ENCODE measurements at places on chromosomes 4 and X.

- DNase-seq: peak; percentile 19
Observed at GRCh38 chrX:38175139-38175538, 45.5 kb downstream of the SRPX start.

DNA sequence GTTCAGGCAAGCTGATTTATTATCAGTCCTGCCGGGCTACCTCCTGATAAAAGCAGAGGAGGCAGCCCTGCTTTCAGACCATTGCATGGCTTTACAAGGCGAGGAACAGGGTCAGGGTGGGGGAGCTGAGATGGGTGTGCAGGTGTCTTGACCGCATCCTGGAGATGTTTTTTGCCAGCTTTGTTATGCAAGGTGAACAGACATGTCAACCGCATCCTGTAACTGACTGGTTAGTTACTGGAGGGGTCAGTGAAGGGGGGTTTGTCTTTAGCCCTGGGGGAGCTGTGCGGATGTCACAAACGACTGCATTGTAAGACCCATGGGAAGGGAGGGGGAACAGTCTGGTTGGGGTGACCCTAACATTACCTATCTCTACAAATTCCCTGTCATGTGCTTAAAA, 10.0 kb downstream of the ADAM29 start:
- DNase-seq: no peak

- DNase-seq: no peak
Observed at GRCh38 chrX:134746410-134746785, 88.1 kb upstream of the PLAC1 start.

DNA sequence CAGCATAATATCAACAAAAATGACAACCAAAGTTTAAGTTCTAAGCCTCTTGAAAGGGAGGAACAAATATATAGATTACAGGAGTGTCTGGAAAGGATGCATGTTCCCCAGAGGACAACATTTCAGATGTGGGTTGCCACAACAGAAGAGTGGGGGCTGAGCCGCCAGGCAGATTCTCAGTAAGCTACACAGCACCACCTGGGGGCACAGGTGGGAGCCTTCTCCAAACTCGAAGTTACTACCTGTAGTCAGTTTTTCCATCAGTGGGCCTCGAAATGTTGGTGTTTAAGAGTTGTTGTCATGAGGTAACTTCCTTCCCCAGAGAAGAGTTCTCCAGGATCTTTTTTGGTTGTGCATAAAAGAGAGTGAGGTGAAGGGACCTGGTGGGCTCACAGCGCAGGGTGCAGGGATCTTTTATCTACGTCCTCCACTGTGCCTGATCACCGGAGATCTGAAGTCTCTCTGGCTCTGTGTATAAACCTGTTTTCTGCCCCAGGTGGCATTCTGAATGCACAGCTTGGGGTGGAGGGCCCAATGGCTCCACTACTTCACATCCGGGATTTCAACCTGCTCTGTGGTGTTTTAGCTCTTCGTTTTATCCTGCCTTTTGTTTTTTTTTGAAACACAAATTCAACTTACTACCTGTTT, 58.4 kb upstream of the STS start:
- no peak for DNase-seq

GRCh38 chrX:16885628-16886027, 15.5 kb upstream of the RBBP7 start:
- no peak for DNase-seq

DNA sequence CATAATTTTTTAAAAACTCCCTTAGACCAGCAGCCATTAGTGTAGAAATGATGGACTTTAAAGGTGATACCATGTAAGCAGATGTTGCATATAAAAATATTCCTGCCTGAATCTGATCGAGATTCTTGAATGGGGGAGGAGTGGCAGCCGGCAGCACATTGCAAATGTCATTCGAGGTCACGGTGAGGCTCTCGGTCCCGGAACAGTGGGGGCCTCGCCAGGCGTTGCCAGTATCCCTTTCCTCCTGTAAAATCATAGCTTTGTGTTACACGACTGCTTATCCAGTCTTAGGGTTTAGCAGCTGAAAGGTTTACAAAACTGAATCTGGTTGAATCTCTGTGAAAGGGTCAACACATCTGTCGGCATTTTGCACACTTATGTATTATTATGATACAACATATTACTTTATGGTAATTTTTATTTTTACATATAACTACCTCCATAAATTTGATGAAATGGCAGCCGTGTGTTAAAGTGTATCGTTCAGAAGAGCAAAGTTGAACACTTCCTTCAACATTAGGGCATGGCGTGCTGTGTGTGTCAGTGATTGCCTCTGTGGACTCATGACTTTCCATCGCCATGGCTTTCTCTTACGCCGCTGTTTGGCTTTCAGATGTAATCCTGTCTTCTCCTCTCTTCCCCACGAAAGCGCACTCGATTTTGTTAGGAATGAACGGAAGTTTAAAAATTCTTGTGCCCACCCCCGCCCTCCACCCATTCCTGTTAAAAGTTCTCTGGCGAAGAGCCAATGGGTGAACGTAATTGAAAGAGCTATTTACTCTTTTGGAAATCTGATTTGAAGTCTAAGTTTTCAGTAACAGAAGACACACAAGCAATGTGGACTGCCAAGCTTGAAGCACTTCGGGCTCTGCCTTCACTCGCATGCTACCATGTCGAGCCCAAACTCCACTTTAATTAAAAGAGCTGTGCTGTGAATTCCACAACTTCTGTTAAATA, 114.8 kb downstream of the STOX2 start:
- DNase-seq: no peak

- no peak for DNase-seq
Observed at GRCh38 chr4:142440093-142440492, 406.0 kb downstream of the INPP4B start.

DNA sequence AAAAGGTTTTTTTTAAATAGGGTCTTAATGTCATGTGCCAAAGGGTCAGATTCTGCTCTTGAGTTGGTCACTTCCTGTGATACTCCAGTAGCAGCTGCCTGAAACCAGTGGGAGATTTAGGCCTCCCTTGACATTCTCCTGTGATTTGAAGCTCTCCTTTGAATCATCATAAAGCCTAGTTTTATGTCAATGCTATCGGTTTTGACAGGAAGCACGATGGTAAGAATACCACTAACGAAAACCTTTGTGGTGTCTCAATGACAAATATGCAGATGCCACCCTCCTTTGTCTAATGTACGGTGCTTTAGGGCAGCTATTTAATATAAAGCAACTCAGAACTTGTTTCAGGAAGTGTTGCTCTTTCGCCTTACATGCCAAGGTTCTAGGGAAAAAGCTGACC, 44.2 kb downstream of the CCNI start:
- DNase-seq: no peak

- DNase-seq: no peak
Observed at GRCh38 chr4:73698217-73698616, 42.2 kb upstream of the CXCL8 start.

DNA sequence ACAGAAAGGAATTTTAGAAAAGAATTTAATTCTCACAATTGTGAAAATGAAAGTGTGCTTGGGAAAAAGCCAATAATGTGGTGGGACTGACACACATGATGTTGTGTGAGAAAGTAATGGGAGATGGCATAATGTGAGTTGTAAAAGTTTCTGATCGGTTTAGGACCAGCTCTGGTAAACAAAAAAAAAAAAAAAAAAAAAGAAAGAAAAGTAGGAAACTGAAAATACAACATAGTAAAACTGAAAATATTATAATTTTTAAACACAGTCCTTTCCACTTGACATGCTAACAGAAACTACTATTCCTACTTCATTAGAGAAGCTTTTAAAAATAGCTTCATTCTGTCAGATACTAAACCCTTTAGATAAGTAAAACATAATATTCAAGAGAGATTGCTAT, 28.2 kb downstream of the RAP1GDS1 start:
- no peak for DNase-seq

GRCh38 chr4:184281231-184282139, 63.8 kb upstream of the ENPP6 start:
- DNase-seq: no peak

DNA sequence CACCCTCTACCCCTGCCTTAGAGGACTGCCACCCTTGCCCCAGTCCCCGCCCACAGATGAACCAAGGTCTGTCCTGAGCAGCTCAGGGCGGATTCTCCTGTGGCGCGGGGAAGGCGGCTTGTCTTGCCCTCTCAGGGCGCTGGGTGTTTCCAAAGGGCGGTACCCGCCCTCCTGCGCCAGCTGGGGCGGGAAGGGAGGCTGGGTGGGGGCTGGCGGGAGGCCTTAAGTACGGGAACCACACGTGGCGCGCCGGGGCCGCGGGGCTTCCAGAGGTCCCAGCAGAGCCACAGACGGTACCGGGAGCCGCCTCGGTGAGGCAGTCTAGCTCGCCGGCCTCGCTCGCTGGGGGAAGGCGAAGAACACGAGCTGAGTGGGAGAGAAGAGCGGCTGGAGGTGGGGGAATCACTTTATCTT, 361.1 kb downstream of the MID1IP1 start:
- DNase-seq: no peak

DNA sequence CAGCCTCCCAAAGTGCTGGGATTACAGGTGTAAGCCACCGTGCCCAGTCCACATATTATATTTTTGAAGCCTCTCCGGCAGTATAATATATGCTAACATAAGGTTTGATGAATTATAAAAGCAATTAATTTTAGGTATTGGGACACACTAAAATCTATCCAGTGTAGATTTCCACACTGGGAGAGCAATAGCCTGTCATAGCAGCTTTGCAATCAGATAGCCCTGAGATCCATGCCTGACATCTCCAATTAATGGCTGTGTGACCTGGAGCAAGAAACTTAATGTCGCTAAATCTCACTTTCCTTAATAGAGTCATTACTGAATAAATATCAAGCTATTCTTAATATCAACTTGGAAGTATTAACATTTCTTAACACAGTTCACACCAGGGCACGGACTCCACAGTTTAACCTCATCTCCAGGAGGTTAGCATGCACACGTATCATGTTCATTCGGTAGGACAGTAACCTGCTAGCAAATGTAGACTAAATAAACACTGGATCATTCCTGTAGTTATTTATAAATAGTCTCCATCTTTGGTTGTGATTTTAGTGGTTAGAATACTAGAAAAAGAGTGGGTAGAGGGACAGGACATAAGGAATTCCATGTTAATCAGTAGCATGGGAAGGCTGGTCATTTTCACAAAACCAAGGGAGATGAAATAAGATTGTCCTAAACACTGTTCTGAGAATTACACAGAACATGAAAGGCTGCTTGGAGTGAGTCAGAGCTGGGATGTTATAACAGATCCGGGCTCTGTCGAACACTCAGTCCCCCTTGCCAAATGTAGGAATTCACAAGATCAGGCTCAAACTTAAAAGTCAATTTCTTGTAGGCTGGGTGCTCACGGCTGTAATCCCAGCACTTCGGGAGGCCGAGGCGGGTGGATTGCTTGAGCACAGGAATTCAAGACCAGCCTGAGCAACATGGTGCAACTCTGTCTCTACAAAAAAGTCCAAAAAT, 254.7 kb downstream of the PALLD start:
- no peak for DNase-seq
